Naive B cell (primary cell): ENCODE measurements at places on chromosomes 6 and 20.

GRCh38 chr6:71066153-71066552 lies 109.3 kb upstream of the B3GAT2 start:
- DNase-seq, result no peak
- peaks cover 15% of the 10 kb centered on the region for H3K27me3 ChIP-seq
- H3K4me1 ChIP-seq, result no peaks in the 10 kb centered on the region
- H3K36me3 ChIP-seq, result no peaks in the 10 kb centered on the region

DNA sequence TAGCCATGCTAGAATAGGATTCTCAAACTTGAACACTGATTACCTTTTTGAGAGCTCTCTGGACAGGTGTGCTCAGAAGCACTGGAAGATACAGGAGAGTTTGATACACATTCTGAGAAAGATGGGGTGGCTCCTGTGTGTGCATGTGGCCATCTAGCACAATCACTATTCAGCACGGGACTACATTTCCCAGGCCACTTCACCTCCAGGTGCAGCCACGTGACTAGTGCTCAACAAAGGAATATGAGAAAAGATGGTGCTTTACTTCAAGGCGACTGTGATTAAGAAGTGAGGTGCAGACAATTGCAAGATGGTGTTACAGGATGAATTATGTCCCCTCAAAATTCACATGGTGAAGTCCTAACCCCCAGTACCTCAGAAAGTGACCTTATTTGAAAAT lies 103.8 kb downstream of the BACH2 start:
- peak overlapping the region; percentile 49 for H3K27ac ChIP-seq
- H3K4me1 ChIP-seq, result peaks cover 48% of the 10 kb centered on the region
- H3K4me3 ChIP-seq, result no peak overlapping the region
- H3K27me3 ChIP-seq, result no peaks in the 10 kb centered on the region
- DNase-seq, result no peak
- H3K36me3 ChIP-seq, result peaks cover 25% of the 10 kb centered on the region

DNA sequence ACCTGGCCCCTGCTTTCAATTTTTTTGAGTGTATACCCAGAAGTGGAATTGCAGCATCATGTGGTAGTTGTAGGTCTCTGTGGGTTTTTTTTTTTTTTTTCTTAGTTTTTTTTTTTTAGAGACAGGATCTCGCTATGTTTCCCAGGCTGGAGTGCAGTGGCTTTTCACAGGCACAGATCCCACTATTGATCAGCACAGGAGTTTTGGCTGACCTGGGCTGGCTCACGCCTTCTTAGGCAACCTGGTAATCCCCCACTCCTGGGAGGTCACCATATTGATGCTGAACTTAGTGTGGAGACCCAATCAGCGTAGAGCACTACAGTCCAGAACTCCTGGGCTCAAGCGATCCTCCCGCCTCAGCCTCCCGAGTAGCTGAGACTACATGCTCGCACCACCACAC lies 25.9 kb downstream of the MTO1 start:
- no peaks in the 10 kb centered on the region for H3K36me3 ChIP-seq
- H3K4me1 ChIP-seq, result no peaks in the 10 kb centered on the region
- H3K27me3 ChIP-seq, result no peaks in the 10 kb centered on the region
- H3K27ac ChIP-seq, result peak overlapping the region; percentile 9

DNA sequence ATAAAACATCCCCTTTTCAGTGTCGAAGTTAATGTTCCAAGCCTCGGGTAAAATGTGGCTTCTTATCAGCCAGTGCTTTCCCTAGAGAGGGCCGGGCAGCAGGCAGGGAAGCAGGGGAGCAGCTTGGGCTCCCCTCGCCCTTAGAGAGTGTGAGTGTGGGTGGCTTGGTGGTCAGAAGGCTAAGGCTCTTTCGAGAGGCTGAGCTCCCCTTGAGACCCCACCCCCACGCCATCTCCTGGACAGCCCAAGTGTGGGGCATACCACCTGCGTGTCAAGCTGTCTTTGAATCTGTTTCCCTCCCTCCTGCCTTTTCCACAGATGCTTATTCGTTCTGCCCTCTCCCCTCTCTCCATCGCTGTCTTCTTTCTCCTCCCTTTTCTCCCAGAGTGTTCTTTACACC lies 95.1 kb upstream of the FOXP4 start:
- H3K4me3 ChIP-seq, result no peak overlapping the region
- H3K4me1 ChIP-seq, result no peaks in the 10 kb centered on the region
- no peak for DNase-seq
- H3K27ac ChIP-seq, result no peak overlapping the region

DNA sequence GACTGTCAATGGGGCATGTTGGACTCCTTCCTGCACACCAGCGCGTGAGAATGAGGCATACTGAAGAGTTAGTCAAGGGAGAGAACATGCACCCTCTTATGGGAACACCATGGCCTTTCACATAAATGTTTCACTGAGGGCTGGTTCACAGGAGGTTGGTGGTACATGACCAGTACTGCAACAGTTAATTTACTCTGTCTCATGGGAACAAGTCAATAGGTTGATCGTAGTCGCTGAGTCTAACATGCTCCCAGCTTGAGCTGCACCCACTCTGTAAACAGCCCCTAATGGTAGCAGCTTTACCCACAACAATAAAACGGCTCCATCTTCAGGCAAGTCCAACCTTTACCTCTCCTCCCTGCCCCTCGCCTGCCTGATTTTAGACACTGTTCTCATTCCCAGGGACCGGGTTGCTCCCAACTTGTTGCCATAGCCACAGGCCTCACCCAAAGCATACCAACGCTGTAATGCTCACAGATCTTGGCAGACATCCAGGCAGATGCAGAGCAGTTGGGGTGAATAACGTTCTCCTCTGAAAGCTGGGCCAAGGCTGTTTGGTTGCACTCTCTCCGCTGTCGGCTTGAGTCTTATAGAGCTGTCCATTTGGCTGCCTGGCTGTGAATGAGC lies 111.3 kb downstream of the LY86 start:
- no peak overlapping the region for H3K27ac ChIP-seq
- H3K4me3 ChIP-seq, result no peak overlapping the region
- H3K36me3 ChIP-seq, result no peaks in the 10 kb centered on the region
- H3K4me1 ChIP-seq, result peaks cover 7% of the 10 kb centered on the region
- DNase-seq, result no peak

- H3K4me1 ChIP-seq, result peaks cover 57% of the 10 kb centered on the region
- H3K27me3 ChIP-seq, result no peaks in the 10 kb centered on the region
- DNase-seq, result no peak
- H3K36me3 ChIP-seq, result peaks cover 4% of the 10 kb centered on the region
- H3K27ac ChIP-seq, result no peak overlapping the region
These were observed 9.7 kb downstream of the TULP4 start for GRCh38 chr6:158321960-158322359.

- H3K27me3 ChIP-seq, result no peaks in the 10 kb centered on the region
- no peak overlapping the region for H3K4me3 ChIP-seq
- H3K36me3 ChIP-seq, result no peaks in the 10 kb centered on the region
These were observed 14.2 kb downstream of the VAPB start for GRCh38 chr20:58403272-58403671.

GRCh38 chr20:49415005-49415667 lies 67.3 kb downstream of the KCNB1 start:
- no peaks in the 10 kb centered on the region for H3K4me1 ChIP-seq
- H3K36me3 ChIP-seq, result no peaks in the 10 kb centered on the region
- no peak for DNase-seq

GRCh38 chr6:16809753-16810358 lies 48.6 kb upstream of the ATXN1 start:
- H3K4me1 ChIP-seq, result no peaks in the 10 kb centered on the region
- DNase-seq, result no peak
- no peak overlapping the region for H3K27ac ChIP-seq
- H3K4me3 ChIP-seq, result no peak overlapping the region
- H3K27me3 ChIP-seq, result peaks cover 9% of the 10 kb centered on the region
- peaks cover 4% of the 10 kb centered on the region for H3K36me3 ChIP-seq

- H3K4me1 ChIP-seq, result no peaks in the 10 kb centered on the region
- DNase-seq, result no peak
- no peak overlapping the region for H3K27ac ChIP-seq
These were observed 36.4 kb upstream of the RPN2 start for GRCh38 chr20:37142708-37143107.

DNA sequence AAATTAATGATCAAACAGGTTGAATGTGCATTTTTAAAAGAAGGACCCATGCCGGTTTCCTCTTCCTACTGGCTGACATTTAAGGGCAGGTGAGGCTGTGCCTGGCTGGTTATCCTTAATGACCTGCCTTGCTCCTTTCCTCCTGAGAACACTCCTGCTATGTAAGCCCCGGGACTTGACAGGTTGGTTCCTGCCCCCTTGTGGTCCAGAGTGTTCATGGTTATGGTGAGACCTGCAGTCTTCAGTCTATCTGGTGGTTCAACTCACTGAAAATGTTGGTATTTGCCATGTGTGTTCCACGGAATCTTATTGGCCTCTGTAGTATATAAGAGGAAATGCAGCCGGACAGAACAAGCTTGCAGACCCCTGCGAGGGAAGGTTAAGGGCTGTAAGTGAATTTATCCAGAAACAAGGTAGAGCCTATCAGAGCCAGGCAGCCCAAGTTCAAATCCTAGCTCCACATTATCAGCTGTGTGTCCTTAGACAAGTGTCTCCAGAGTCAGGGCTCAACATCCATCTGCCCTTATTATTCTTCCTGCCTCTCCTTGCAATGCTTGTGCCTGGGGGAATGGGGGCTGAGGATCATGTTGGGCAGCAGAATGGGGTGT lies 5.2 kb upstream of the BPIFA3 start:
- no peak overlapping the region for H3K4me3 ChIP-seq
- no peaks in the 10 kb centered on the region for H3K36me3 ChIP-seq
- H3K4me1 ChIP-seq, result no peaks in the 10 kb centered on the region
- DNase-seq, result no peak
